ENCODE measurements at places on chromosomes 16 and 17. TPM values are rescaled to one million over a fixed set of nuclear protein-coding genes. Genes with fewer than 3 reads are reported as not detected.

DNA sequence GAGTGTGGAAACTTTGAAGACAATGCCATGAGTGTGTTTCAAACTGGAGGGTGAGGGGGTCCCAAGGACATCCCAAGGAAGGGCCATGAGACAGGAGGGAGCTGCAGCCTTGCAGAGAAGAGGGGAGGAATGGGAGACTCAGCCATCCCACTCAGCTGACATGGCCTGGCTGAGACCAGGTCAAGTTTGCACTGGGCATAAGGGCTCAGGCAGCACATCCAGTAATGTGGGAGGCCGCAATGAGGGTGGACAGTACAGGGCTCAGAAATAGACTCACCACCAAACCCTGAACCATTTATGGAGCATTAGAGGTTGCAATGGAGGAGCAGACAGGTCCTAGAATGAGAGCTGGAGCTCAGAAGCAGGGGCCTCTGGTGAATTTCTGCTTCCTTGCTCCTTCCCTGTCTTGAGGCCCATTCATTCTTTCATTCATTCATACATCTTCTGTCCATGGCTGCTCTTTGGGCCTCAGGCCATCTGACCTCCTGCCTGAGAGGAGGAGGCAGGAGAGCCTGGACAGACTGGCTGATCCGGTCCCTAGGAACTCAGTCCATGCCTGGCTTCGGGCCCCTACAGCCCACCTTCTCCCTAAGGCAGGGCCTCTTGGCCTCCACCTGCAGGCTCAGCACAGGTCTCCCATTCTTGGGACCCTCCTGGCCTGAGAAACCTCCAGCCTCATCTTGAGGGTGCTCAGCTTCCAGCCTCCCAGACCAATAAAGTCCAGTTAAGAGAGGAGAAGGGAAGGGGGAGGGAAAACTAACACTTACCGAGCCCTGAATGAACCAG is 70.5 kb upstream of the CDH5 start:
- DNase-seq = no peak

DNA sequence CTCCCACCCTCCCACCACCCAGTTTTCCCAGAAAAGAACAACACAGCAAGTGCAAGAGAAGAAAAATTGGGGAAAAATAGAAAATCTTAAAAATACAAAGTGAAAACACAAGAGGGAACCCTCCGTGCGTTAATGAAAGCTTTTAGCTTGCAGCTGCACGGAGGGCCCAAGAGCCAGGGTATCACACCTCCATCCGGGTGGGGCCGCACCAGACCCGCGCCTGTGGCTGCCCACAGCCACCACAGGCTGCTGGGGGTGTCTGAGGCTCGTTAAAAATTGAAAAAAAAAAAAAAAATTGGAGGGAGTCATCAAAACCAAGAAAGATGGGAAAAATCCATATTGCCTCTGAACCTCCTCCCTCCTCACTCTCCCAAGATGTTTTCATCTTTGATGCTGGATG is 18.6 kb downstream of the ENGASE start:
- no peak for DNase-seq

TEX14 gene
- under 0.01 TPM for total RNA-seq

GRCh38 chr17:58487589-58488427 is at the start of gene HSF5:
Gene HSF5 (minus strand): TSS chr17:58488408. CDS start chr17:58488274, 134 bp downstream.
- DNase-seq = no peak

VAT1L gene
- total RNA-seq = 22.0 TPM

DNA sequence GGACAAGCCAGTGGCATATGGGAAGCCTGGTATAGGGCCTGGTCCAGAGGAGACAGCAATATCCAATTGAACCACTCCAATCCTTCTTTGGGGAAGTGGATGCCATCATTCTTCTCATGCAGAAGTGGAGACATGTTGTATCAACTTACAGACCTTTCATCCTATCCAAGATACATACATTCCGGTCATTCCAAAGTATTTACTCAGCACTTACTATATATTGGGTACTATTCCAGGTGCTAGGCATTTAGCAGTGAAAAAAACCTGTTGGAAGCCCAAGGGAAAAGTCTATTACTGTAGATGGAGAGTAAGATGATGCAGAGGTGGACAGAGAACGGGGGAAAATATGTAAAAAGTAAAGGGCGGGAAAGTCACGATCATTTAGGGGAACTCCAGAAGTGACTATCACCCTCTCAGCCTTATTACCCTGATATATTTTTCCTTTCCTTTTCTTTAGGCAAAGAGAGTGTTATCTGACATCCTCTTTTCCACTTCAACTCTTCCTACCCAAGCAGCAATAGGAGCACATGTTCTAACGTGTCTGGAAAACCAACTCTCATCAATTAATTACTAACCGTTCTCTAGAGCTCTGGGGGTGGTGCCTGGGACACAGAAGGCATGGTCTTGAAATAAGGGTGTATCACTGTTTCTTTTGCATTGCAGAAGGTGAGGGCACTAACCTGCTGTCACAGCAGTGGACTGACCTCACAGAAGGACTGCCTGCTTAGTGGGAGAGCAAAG is 210.1 kb upstream of the MAF start:
- no peak for DNase-seq

GRCh38 chr16:70699696-70700095 is 13.8 kb upstream of the MTSS2 start:
- DNase-seq = no peak

GRCh38 chr16:83301971-83302370 is 505.8 kb upstream of the HSBP1 start:
- no peak for DNase-seq

- DNase-seq = peak; percentile 93
Measured at GRCh38 chr17:20992987-20993862, 49.6 kb downstream of the USP22 start.

DNA sequence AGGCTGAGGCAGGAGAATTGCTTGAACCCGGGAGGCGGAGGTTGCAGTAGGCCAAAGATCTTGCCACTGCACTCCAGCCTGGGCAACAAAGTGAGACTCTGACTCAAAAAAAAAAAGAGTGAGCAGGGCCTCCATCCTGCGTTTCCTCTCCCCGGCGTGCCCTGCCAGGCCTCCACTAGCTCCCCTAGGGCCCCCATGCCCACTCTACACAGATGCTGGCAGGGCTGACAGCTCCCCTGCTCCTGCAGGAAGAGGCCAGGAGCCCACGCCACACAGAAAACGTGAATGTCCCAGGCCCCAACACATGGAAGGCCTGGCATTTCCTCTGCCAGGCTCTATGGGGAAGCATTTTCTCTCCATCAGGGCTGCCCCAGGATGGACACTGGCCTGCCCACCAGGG is 109.4 kb downstream of the AMFR start:
- DNase-seq = no peak

FOXJ1 gene
- total RNA-seq = 0.82 TPM

DNA sequence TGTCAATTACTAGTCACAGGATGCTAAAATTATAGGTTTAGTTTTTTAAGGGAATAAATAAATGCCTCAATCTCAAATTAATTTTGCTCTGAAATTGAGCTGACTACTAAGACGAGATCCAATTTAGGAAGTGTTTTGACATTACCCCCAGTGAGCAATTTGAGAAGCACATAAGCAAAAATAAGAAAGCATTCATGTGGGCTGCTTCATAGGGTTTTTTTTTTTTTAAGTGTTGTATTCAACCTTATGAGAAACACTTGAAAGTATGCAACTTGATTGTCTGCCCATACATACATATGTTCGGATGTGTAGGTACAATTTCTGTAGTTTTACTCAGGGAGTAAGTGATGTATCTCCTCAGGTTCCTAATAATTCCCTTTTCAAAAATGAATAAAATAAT is 77.6 kb downstream of the PRKCA start:
- DNase-seq = no peak

- no peak for DNase-seq
Measured at GRCh38 chr16:55503726-55504550, 4.9 kb upstream of the LPCAT2 start.

- DNase-seq = no peak
Measured at GRCh38 chr17:17119533-17119932, 77.3 kb downstream of the MPRIP start.

DNA sequence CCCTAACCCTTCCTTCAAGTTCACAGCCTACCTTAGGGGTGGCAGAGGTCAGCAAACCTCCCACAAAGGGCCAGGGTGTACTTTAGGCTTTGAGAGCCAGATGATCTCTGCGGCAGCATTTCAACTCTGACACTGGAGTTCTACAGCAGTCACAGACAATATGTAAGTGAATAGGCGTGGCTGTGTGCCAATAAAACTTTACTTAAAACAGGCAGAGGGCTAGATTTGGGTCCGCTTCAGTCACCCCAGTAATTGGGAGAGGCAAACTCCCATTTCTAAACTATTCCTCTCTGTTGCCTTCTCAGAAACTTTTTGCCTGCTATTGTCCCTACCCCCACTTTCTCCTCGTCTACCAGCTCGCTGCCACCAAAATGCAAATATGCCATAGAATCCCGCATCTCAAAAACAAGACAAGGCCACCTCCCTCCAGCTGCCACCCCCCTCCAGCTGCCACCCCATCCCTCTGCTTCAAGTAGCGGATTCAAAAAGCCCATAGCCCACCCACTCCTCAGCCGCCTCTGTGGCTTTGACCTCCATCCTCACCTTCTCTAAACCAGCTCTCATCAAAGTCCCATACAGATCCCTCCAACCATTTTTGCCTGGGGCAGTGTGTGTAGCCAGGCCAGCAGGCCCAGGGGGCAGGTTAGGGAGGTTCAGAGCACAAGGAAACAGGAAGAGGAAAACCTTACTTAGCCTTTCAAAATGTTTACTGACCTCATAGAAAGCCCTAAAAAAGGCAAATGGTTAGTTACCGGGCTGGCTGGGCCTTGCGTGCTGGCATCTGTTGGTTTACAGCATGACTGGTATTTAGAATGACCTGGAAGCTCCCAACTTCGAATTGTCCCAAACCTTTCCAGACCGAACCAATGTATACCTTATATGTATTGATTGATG is 19.9 kb upstream of the DNAH17 start:
- DNase-seq = no peak

TPSD1 gene
- not detected for total RNA-seq

GRCh38 chr17:57623620-57624019 is 121.5 kb downstream of the CCDC182 start:
- no peak for DNase-seq

- no peak for DNase-seq
Measured at GRCh38 chr17:68399638-68400403, 57.5 kb downstream of the WIPI1 start.

- DNase-seq = no peak
Measured at GRCh38 chr16:85056211-85056748, 28.7 kb downstream of the KIAA0513 start.

- DNase-seq = no peak
Measured at GRCh38 chr16:87971933-87972332, 20.7 kb downstream of the BANP start.

PRSS27 gene
- 1.6 TPM for total RNA-seq

PRKCB gene
- 49.3 TPM for total RNA-seq

DNA sequence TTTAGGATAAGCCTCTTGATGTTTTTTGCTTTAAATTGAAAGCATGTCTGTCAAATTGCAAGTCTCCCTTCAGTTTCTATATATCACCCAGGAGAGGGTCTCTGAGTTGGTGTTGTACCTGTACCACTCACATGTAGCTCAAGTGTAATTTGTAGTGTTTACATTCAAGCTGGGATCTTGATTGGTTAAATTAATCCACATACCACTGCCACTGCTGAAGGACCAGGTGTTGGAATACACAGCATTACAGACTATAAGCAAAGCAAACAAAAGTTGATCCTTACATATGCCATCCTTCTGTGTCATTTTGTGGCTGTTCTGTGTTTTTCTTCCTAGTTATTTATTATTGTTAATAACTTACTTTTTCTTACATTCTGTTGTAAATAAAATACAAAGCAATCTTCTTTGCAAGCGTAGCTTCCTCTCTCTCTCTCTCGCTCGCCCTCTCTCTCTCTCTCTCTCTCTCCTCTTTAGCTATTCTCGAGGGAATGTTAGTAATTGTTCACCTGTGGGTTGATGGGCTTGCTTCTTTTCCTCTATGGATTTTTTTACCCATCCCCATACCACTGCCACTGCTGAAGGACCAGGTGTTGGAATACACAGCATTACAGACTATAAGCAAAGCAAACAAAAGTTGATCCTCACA is 20.8 kb upstream of the NOL11 start:
- DNase-seq = no peak

GRCh38 chr16:4345836-4346781 is 5.0 kb downstream of the PAM16 start:
- no peak for DNase-seq

MEIOB gene
- 0.41 TPM for total RNA-seq

HASPIN gene
- 0.82 TPM for total RNA-seq

- DNase-seq = no peak
Measured at GRCh38 chr16:1963806-1964505, 670 bp downstream of the RPS2 start.

PROCA1 gene
- total RNA-seq = 2.9 TPM

DNA sequence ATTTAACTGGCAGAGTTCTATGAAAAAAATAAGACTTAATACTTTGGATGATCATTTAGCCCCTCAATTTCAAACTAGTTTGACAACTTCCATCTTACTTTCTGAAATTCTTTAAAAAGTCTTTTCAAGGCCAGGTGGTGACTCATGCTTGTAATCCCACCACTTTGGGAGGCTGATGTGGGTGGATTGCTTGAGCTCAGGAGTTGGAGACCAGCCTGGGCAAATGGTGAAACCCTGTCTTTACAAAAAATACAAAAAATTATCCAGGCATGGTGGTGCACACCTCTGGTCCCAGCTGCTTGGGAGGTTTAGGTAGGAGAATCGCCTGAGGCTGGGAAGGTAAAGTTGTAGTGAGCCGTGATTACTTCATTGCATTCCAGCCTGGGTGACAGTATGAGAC is 154.4 kb downstream of the TANC2 start:
- DNase-seq = no peak

DNA sequence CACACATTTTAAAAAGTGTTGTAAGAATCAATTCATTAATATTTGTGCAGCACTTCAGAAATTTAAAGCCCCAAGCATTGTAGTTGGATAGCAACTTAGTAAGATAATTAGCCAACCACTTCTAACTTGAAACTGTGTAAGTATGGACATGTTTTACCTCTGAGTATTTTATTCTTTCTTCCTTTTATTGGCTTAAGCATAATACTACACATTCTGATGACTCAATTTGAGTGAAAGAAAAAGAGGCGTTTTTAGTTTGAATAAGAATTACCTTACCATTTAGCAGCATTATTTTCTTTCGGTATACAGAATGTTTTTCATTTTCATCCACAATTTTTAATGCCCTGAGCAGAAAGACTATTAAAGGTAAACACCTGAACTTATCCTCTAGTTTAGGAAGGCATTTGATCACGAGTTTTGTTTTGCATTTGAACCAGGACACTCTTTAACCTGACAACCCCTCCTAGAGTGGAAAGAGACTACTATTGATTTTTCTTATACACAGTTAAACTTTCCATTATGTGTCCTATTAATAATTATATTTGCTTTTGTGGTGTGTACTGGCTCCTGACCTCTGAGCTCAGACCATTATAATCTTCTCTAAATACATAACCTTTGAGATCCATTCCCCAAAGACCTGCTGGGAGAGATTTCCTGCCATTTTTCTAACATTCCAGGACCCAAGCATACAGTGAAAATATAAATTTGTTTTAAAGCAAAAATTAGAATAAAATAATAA is 9.2 kb downstream of the NACA2 start:
- DNase-seq = no peak

DNA sequence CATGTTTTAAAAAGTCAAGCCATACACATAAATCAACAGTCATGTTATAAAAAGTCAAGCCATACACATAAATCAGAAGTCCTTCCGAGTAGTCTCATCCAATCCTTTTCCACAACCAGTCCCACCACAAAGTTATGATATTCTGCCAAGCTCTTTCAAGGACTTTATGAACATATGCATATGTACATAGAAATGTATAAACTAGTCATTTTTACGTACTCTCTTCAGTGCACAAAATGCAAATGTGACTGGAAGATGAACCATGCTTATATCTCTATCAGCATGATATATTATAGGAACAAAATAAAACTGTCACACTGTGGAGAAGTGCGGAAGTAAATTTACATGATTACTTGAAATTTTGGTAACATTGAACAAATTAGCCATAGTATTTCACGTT is 200.9 kb downstream of the CNTNAP4 start:
- DNase-seq = no peak

GRCh38 chr17:51768706-51769105 is 389.8 kb downstream of the CA10 start:
- no peak for DNase-seq

All from frontal cortex (tissue), 4 donors.